Hematopoietic multipotent progenitor cell treated with erythropoietin and hydrocortisone succinate and interleukin-3 and kit ligand, for 8 days (in vitro differentiated cells): ENCODE measurements at places on chromosomes 11 and 22.

DNA sequence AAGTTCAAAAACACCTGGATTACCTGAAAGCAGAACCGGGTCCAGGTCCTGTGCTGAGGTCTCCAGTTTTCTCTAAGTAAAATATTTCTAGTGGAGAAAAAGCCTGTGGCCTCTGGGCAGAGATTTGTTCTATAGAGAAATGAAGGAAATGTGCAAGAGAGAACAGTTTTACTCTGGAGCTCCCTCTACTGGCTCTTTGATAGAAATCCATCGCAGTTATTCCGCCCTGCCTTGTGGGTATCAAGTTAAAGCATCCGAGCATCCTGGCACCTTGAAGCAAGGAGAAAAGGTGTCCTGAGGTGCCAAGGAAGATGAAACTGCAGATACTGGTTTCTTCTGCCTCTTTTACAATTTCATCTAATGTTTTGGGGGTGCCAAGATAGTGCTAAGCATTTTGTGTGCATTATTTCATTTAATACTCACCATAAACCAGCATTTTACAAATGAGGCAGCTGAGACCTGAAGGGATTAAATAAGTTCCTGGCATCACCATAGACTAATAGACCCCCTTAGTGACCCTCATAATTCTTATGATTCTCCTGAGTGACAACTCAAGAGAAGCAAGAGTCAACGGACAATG lies 113.1 kb upstream of the HSD17B12 start:
- peak; percentile 58 for DNase-seq

GRCh38 chr11:86888164-86889000 lies 66.8 kb downstream of the FZD4 start:
- DNase-seq: no peak

- no peak for DNase-seq
Measured at GRCh38 chr11:19595840-19596751, 116.5 kb upstream of the NAV2 start.

DNA sequence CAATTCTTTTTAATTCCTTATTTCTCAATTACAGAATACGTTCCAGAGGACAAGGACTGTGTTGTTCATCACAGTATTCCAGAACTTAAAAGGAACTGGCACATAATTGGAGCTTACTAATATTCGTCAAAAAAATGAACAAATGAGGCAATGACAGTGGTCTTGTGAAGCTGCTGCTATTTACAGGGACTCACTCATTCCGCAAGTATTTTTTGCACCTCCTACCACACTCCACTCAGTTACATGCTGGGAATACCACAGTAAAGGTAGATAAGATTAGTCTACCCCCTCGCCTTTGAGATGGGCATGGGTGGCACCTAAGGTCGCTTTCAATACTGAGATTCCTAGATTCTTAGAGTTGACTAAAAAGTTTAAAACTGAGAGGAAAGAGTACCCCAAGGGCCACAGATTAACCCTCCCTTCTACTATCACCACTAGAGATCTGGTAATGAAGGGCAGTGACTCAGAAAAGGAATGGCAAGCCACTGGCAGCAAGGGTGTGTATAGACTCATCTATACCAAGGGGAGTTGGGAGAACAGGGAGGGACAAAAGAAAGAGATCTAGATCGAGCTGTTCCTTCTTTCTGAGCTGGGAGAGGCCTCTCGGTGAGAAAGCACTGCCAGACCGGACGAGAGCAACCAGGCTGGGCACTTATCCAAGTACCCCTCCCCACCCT lies 85.0 kb downstream of the RPL27A start:
- DNase-seq: peak; percentile 62

GRCh38 chr11:73343076-73343873 lies 32.9 kb upstream of the RELT start:
- no peak for DNase-seq

DNA sequence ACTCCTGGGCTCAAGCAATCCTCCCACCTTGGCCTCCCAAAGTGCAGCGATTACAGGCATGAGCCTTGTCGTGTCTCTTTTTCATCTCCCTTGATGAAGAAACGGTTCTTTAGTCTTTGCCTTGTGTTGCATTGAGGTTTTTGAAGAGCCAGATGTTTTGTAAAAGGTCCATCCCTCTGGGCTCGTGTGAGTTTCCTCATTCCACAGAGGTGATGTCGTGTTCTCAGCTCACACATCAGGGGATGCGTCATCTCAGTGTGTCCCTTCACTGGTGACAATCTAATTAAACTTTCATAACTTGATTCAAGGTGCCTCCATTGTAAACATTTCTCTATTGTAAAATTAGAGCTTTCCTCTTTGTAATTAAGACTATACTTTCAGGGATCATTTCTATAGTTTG lies 29.7 kb upstream of the TEF start:
- no peak for DNase-seq

- no peak for DNase-seq
Measured at GRCh38 chr11:75431533-75432525, 1.2 kb downstream of the KLHL35 start.

DNA sequence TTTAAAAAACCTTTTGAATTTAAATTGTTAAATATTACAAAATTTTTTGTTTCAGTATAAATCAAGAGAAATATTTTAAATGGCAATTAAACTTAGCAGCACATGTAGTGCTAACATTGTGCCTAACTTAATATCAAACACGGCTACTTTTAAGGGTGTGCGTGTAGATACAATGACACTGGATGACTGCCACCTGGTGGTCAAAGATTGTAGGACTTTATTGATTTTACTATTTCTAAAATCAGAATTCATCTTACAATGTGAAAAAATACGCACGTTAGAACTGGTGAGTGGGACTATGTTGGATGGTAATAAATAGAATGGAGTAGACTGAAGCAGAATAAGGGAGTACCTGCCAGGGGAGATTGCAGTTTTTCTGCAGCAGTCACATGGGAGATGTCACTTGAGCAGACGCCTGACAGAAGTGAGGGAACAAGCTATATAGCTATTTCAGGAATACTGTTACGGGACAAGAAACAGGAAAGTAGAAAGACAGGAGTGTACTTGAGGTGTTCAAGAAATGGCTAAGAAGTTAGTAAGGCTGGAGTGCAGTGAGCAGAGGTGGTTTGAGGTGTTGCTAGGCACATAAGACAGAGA lies 52.9 kb downstream of the UVRAG start:
- DNase-seq: peak; percentile 74

- DNase-seq: peak; percentile 53
Measured at GRCh38 chr22:46455446-46455845, 82.0 kb downstream of the CELSR1 start.

DNA sequence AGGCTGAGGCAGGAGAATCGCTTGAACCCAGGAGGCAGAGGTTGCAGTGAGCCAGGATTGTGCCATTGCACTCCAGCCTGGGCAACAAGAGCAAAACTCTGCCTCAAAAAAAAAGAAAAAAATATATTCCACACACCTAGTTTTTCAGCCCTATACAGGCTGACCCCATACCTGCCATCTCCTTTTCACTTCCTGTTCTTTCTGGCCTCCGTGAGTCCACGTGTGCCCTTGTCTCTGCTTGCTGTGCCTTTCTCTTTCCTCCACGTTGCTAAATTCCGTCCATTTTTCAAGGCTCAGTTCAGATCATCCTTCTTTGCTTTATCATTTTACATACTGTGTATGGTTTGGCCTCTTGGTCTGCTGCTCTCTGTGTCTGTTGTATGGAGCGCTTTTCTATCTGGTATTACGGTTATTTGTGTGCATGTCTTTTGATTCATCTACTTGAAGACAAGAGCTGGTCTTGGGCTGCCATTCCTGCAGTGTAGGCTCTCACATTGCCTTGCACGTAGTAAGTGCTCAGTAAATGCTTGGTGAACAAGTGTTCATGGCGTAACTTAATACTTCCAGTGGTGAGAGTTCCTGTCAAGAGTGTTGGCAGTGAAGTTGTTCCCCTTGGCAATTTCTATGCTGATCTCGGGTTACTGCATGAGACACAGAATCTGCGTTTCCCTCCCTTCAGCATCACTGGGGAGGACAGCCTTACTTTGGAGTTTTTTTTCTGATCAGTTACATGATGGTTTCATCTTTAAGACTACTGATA lies 57.5 kb downstream of the PTPRJ start:
- DNase-seq: no peak

DNA sequence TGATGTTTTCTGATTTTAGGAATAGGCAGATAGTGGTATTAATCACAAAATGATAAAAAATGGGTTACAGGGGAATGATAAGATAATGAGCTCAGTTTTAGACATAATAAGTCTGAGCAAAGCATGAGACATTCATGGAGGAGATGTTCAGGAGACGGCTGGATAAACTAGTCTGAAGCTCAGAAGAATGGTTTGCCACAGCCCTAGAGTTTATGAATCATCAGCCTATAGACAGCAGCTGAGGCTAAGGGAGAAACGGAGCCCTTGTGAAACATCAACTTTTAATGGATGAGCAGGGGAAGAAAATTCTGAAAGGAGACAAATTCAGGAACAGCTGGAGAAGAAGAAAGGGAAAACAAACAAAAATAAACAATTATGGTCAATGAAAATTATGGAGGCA lies 87.2 kb downstream of the RELT start:
- no peak for DNase-seq

DNA sequence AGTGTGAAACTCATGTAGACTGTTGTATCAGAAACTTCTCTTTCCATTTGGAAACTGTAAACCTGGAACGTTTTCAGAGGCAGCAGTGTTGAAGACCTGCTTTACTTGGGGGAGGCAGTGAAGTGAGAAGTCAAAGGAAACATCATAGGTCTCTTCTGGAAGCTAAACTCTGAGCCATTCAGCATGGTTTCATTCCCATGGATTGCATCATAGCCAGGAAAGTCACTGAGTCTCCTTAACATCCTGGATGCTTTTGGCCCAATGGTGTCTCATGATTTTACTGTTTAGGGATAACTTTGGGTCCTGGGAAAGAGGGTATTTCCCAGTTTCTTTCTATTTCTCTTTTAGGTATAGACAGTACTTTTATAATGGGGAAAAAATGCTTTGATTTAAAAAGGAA lies 153.2 kb upstream of the E2F8 start:
- DNase-seq: no peak

DNA sequence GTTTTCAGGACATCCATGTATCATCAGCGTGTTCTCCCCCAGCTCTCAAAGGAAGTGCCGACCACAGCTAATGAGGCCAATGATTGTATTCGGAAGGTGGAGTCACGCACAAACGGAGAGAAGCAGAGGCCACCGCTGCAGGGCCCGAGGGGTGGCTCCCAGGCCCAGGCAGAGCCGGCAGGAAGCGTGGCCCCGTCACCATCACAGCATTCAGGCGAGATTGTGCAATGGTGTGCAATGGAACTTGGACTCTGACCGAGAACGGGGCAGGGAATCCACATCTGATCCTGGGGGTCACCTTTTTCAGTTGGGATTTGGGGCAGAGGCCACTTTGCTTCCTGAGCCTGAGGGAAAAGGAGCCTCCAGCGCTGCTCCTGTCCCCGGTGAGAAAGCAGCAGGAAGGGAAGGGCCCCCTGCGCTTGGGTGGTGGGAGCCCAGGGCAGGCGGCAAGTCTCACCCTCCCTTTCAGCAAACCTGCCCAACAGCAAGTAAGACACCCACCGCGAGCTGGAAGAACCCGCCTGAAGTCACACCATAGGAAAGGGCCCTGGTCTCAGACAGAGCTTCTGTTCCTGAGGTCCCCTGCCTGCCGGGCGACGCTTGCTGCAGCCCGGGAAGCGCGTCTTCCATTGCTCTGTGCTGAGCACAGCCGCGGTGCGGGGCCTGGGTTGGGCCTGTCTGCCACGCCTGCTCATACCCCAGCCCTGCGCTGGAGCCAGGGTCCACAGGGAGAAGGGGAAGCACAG lies 1430.7 kb downstream of the BRD1 start:
- no peak for DNase-seq

GRCh38 chr22:45975164-45976161 lies 1.5 kb downstream of the WNT7B start:
- no peak for DNase-seq

DNA sequence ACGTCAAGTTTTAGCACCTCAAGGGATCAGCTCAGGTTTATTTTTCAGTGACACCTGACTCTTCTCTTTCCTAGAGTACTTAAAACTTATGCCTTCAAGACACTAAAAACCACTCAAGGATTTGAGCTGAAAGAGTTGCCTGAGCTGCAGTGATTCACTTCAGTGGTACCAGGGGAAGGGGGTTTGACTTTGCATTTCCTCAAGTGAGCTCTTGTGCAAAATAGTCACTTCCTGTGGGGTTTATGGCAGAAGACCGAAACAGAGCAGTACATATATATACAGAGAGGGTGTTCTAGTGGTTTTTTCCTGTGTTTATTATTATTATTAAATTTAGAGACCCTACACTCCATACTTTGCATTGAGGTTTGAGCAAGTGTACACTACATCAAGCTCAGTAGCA lies 60.7 kb downstream of the DBX1 start:
- no peak for DNase-seq

GRCh38 chr11:69518081-69518950 lies 36.9 kb downstream of the LINC01488 start:
- DNase-seq: no peak

DNA sequence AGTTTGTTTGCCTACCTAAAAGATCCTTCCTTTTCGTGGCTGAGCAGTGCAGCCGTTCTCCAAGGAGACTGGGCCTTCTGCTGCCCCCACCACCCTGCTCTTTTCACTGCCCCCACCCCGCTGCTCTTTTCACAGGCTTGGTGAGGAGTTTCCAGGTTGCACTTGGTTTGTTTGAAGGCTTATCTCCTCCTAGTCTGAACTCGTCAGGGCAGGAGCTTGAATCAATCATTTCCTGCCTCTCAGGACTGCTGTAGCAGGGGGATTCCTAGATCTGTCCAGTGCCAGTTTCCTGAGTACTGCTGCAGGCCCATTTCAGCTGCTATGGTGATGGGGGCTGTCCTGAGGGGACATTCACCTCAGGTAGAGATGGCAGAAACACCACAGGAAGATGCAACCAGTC lies 10.0 kb downstream of the MED15 start:
- no peak for DNase-seq

- DNase-seq: no peak
Measured at GRCh38 chr22:47543447-47543846, 781.0 kb downstream of the TBC1D22A start.

GRCh38 chr11:15579287-15580001 lies 464.7 kb downstream of the INSC start:
- DNase-seq: no peak

DNA sequence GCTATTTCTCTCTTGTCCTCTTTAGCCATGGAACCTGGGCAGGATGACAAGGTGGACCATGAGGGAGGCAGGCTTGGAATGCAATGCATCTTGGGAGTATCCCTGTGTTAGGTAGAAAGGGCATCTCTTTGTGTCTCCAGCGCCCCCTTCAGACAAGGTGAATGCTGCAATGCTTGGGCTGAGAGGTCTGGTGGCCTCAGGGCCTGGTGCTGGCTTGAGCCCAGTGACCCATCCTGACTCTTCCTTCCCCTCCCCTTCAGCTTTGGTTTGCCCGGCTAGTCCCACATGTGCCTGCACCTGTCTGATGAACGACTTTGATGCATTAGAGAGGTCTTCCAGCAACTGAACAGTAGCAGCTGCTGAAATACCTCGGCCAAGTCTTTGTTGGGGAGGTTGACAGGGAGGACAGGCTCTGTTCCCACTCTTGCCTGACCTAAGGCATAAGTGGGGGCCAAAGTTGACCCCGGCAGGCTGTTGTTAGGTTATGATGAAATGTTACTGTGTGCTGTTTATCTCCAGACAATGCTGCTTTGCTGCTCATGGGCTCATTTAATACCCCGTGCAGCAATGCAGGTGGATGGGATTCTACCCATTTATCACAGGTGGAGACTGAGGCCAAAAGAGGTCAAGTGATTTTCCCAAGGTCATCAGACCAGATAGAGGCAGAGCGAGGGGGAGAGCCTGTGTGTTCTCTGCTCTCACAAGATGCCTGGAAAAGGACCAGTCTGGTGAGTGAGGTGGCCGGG lies 22.5 kb downstream of the MYO18B start:
- no peak for DNase-seq

GRCh38 chr22:36258701-36259614 lies 6.0 kb downstream of the APOL1 start:
- DNase-seq: peak; percentile 84
